ENCODE measurements at places on chromosomes 4 and X.

- peak; percentile 4 for DNase-seq
Measured at GRCh38 chrX:71910643-71910985, at the start of gene NHSL2. Gene NHSL2, plus strand, starts transcription at chrX:71910845.

GRCh38 chr4:108411836-108412235, 208.5 kb upstream of the RPL34 start:
- DNase-seq: no peak

- DNase-seq: no peak
Measured at GRCh38 chr4:41104155-41104554, 110.2 kb downstream of the APBB2 start.

GRCh38 chr4:77538574-77539157, 67.0 kb upstream of the CXCL13 start:
- no peak for DNase-seq

DNA sequence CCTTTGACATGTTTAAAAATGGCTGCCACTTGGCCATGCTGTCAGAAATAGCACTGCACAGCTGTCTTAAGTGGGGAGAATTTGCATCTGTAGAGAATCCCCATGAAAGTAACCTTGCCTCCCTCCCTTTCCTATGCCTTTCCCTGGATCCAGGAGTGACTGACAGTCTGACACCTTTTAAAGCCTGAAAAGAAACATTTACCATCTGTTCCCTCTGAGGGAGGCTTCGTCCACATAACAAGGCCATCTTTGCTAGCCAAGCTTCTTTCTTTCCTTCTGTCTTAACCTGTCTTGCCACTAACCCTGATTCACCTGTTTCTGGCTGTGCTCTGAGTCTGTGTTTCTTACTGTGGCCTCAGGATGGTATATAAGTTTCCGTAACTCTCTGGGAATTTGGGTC, 21.3 kb upstream of the AADAT start:
- DNase-seq: no peak

GRCh38 chr4:142925161-142925560, 79.1 kb upstream of the INPP4B start:
- DNase-seq: no peak

GRCh38 chrX:68659385-68659784, 11.9 kb downstream of the STARD8 start:
- peak; percentile 12 for DNase-seq

- DNase-seq: peak; percentile 96
Measured at GRCh38 chrX:77899081-77899828, at the start of gene COX7B. Gene COX7B, plus strand, starts transcription at chrX:77899468. Its CDS starts 86 bp downstream, at chrX:77899554.

Data from inflammatory macrophage treated with lipopolysaccharide for 4 hours (primary cell).